Dermis lymphatic vessel endothelial cell (primary cell): ENCODE measurements at places on chromosomes 12 and 14. TPM values are rescaled to one million over a fixed set of nuclear protein-coding genes. Genes with fewer than 3 reads are reported as not detected.

ATXN7L3B gene
- total RNA-seq, result 25.5 and 32.7 TPM in 2 replicates

LTBR gene
- 25.5 and 28.2 TPM in 2 replicates for total RNA-seq

CPM gene
- total RNA-seq, result 0.33 and 0.60 TPM in 2 replicates

OR4E2 gene
- not detected in 2 replicates for total RNA-seq

ART4 gene
- total RNA-seq, result 54.1 and 80.9 TPM in 2 replicates

GLI1 gene
- not detected in 2 replicates for total RNA-seq

HEATR5A gene
- 31.5 and 34.5 TPM in 2 replicates for total RNA-seq

NUAK1 gene
- 26.1 and 72.8 TPM in 2 replicates for total RNA-seq

ABCD4 gene
- 33.7 and 35.8 TPM in 2 replicates for total RNA-seq

GZMB gene
- total RNA-seq, result not detected in 2 replicates

RAP1B gene
- 204 and 235 TPM in 2 replicates for total RNA-seq

HOXC10 gene
- total RNA-seq, result not detected in 2 replicates

TC2N gene
- 14.0 and 37.5 TPM in 2 replicates for total RNA-seq
